ENCODE measurements at places on chromosomes 2 and 18.

- DNase-seq = no peak
These were observed 214.0 kb downstream of the SS18 start for GRCh38 chr18:25876330-25876948.

DNA sequence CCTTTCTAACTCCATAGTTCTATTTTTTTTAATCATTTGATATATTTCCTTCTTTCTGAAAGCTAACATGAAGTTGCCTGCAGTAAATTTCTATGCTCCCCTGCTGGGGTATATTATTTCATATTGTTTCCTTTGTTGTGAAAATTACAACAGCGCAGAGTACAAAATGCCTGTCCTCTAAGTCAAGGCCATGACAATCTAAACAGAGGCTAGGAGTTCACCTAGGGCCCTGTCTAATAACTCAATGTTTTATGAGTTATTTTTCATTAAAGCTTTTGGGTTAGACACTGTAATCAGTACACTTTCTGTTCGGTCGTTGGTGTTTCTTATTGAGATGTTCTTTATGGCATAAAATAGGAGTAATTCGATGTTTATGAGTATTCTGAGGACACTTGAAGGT, 111.2 kb downstream of the OSR1 start:
- no peak for DNase-seq

GRCh38 chr2:205556357-205556756, 125.9 kb upstream of the NRP2 start:
- no peak for DNase-seq

GRCh38 chr18:28040716-28041115, 136.2 kb downstream of the CDH2 start:
- no peak for DNase-seq

DNA sequence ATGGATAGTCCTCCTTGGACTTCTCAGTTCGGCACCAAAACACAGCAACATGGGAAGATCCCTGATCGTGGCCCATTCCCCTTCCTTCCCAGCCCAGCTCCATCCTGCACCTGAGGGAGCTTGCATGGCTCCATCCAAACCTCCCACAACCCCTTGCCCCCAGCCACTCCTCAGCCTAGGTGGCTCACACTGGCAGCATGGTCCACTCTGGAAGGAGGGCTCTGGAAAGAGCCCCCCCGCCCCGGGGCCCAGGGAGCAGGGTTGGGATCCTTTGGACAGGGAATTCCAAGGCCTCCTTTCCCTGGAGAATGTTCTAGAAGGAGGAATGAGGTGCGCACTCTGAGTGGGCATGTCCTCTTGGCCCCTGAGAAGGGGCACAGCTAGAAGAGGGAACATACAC, 62.8 kb upstream of the ID2 start:
- DNase-seq = no peak

GRCh38 chr18:37222354-37222998, 343.1 kb downstream of the CELF4 start:
- DNase-seq = no peak

- no peak for DNase-seq
These were observed 21.2 kb downstream of the TEX44 start for GRCh38 chr2:231613663-231614558.

DNA sequence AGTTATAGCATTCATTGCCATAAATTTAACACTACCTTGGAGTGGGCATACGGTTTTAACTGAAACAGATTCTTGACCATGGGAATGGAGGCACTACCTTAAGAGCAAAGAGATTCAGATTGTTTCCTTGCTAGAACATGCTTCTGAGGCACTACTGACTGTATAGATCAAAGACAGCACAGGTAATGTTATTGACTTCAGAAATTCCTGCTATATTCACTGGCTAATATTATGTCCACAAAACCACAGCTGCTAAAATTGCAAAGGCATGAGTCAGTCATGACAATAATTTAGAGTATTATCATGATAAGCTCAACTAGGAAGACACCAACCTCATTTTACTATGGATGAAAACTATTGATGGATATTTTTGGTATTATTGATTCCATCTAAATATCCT, 39.4 kb downstream of the SLC8A1 start:
- no peak for DNase-seq

GRCh38 chr2:137511526-137511925, 452.7 kb upstream of the HNMT start:
- no peak for DNase-seq

DNA sequence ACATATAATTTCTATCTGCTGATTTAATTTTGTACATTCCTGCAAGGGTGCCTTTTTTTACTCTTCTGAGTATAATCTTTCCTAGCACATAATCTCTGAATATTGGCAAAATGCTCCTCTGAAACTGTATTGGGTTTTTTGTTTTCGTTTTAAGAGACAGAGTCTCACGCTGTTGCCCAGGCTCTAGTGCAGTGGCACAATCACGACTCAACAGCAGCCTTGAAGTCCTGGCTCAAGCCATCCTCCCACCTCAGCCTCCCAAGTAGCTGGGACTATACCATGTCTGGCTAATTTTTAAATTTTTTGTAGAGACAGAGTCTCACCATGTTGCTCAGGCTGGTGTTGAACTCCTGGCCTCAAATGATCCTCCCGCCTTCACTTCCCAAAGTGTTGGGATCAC, 104.9 kb downstream of the SPTBN1 start:
- DNase-seq = no peak

DNA sequence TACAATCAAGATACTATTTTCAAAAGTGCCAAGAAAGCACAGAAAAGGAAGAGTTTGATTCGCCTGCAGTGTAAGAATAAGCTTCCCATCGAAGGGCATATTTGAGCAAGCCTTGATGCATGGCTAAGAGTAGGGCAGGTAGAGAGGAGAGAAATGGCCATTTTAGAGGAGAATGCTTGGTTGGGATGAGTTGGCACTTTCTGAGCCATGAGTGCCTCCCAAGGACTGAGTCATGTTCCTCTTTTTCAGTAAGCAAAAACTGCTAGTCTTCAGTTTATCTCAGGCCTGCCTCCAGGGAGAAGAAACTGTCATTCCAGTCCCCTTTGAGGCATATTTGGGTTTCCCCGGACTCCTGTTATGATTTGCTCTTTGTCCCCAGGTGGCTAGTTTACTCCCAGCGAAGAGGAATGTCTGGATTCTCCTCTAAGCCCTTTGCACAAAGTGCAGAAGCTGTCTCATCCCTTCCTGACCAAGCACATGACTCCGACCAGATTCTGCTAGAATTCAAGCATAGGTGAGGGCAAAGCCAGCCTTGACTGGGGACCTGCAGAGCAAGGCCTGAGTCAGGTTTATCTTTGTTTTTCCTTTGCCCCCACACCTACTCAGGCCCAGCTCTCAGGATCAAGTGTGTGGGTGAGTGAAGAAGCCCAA, 115.2 kb downstream of the TTC32 start:
- no peak for DNase-seq

GRCh38 chr2:174577967-174578589, 19.5 kb downstream of the WIPF1 start:
- DNase-seq = no peak

DNA sequence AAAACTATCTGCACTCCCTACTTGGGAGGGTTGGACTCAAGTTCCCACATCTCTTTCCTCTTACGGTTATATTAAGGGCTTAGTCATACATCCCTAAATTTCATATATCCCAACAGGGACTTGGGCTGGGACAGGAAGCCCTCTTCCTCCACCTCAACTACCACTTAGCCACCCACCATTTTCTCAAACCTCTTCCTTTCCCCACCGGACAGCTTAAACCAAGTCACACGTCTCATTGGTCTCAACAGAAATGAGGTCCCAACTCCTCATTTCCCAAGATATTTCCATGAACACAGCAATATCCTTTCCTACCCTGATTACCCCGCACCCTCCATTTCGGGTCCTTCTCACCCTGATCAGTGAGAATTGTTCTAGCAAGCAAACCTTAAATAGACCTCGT, 736 bp downstream of the ZSCAN30 start:
- no peak for DNase-seq

GRCh38 chr2:239445771-239446524, 45.1 kb upstream of the HDAC4 start:
- no peak for DNase-seq

DNA sequence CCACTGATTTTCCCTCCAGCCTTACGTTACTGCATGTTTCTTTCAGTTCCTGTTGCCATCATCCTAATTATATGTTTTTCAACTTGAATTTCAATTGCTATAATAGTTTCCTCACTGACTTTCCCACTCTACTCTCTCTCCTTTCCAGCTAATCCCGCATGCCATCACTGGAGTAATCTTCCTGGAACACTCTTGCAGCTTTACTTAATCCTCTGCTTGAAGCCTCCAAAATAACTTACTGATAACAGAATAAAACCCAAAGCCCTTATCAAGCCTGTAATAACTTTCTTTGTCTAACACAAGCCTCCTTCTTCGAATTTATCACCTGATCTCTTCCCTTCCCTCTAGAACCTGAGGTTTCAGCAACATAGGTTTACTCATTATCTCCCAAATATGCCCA, 237.3 kb downstream of the LTBP1 start:
- no peak for DNase-seq

GRCh38 chr2:216622526-216622925, 10.7 kb upstream of the IGFBP2 start:
- DNase-seq = no peak

DNA sequence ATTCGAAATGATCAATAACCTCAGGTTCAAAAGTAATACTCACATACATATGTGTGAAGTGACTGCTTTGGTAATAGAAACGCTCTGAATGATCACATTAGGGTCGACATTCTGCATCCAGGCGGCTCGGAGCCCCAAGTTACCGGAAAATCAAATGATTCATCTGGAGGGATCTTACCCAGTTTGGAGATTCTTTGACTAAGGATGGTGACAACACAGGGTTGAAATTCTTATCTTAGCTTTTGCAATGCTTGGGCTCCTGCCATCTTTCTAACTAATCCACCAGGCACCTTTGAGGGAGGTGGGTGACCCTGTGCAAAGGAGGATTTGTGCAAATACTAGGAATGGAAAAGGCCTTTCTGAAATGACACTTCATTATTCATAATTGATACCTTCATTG, 10.8 kb downstream of the GBX2 start:
- DNase-seq = no peak

- DNase-seq = no peak
These were observed 348.7 kb upstream of the HS6ST1 start for GRCh38 chr2:128667391-128667790.

- DNase-seq = no peak
These were observed 152.9 kb downstream of the MYO3B start for GRCh38 chr2:170330881-170331280.

DNA sequence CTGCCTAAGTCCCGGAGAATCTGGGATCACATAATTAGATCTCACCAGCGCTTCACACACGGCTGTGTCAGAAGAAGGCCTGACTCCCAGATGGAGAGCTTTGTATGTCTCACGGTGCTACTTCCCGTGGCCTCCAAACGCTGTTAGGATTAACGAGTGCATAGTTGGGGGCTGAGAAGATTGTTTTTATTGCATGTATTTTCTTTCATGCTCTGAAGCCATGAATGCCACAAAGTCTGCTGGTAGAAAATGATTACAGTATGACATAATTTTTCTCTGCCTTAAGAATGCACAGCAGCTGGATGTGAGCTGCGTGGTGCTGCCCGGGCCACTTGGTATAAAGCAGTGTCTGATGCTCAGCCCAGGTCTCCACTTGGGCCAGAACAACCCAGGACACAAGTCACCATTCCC, 166.5 kb downstream of the SEPTIN10 start:
- no peak for DNase-seq

- no peak for DNase-seq
These were observed 39.3 kb upstream of the NFATC1 start for GRCh38 chr18:79356435-79356834.

GRCh38 chr2:158619496-158619895, 162.7 kb downstream of the PKP4 start:
- no peak for DNase-seq

DNA sequence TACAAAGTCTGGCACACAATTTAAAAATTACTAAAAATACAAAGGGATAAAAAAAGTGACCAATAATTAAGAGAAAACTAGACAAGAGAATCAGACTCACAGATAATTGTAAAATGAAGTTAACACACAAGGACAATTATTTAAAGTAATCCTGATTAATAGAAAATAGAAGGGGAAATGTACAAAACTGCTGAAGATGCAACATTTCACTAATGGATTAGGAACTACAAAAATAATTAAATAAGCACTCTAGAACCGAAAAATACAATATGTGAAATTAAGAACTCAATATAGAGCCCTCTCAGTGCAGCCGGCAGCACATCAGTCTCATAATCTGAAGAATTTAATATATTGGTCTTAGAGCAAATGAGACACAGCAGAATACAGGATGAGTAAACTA, 24.6 kb downstream of the HYCC2 start:
- no peak for DNase-seq

GRCh38 chr2:112680666-112681101, 34.9 kb downstream of the SLC20A1 start:
- no peak for DNase-seq

DNA sequence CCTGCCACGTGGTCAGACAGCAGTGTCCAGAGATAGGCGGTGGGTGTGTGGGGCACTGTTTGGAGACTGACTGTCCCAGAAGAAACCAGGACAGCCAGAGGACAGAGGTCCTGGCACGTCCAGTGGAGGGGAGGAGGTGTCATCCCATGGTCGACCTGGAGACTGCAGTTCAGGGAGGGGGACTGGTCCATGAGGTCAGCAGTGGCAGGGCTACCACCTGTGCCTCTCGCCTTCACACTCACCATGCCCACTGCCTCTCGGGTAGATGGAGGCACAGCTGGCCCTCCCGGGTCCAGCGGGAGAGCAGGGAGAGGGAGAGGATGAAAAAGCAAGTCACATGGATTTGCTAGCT, 53.9 kb downstream of the INHBB start:
- no peak for DNase-seq

DNA sequence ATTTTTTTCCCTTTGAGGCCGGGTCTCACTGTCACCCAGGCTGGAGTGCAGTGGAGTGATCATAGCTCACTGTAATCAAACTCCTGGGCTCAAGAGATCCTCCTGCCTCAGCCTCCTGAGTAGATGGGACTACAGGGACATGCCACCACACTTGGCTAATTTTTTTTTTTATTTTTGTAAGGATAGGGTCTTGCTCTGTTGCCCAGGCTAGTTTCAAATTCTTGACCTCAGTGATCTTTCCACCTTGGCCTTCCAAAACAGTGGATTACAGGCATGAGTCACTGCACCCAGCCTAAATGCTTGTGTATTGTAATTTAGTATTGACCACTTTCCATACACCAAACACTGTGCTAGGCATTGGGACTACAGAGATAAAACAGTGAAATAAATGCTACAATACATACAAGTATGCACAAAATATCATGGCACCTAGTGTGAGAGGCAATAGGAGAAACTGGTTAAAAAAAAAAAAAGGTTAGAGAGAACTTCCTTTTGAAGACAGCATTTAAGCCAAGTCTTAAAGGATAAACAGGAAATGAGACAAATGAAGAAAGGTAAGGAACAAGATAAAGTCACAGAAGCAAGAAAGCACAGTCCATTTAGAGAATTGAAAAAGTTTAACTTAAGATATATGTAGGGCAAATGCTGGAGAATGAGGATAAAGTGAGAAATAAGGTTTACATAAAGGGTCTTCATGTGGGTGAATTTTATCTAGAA, 113.4 kb downstream of the GORASP2 start:
- DNase-seq = no peak

DNA sequence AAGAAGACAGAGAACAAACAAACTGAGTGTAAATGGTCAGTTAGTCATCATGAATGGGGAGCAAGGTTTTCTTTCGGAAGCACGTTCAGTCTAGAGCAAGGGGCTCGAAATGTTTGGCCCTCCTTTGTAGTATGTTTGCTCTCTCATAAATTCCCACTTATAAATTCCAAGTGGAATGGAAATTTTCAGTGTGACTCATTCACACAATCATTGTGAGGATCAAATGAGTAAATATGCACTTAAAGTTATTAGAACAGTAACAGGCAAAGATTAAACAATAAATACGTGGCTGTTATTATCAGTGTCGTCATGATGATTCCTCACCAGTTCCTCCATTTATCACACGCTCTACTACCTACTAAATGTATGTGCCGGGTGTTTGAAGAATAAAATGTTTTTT, 10.5 kb downstream of the CNGA3 start:
- no peak for DNase-seq
